CD14-positive monocyte (primary cell): ENCODE measurements at places on chromosomes 5 and 9.

DNA sequence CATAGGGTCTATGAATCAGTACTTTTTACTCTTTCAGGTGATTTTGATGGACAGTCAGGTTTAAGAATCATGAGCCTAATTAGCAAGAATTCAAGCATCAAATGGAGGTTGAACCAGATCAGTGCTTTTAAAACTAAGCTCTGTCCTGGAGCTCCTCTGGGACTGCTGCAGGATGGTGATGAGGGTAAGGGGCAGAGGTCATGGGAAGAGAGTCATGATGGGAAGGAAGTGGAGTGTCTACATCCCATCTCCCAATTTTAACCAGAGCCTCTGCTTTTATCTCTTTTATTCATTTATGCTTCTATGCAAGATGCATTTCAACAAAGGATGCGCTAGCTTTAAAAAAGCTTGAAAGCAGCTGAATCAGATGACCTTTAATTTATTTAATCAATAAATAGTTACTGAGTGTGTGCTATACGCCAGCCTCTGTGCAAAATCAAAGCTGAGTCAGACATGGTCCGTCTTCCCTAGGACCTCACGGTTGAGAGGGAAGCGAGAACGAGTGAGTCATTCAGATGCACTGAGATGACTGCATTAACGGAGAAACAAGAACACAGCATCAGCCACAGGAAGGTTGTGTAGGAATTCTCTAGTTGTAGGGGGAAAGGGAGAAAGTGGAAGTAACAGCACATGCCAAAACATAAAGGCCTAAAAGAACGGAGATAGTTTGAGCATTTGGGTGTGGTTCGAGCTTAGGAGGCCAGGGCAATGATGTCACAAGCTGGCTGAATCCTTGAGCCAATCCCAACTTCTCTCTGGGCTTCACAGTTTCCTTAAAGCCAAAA lies 441.6 kb upstream of the BRINP1 start:
- DNase-seq: no peak

GRCh38 chr9:134661791-134662142 lies 20.2 kb downstream of the COL5A1 start:
- no peak for DNase-seq

- DNase-seq: no peak
These were observed 391.5 kb downstream of the FGF10 start for GRCh38 chr5:43997647-43998272.

DNA sequence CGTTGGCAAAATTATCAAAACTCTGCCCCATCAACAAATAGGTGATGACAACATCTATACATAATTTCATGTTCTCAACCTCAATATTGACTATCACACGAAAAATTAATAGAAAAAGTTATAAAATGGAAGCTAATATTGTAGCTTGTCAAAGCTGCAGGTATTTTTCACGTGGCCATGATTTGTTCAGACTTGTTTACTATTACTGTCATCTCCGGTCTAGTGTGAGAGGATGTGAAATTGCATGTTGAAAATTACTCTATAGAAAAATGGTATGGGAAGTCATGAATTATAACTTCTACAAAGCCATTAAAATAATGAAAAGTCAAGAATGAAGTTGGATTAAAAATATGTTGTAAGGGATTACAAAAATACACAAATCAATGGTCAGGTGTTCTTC lies 385.8 kb downstream of the PTPRD start:
- no peak for DNase-seq
